H9 (cell line): ENCODE measurements at places on chromosomes 7 and 10. TPM values are rescaled to one million over a fixed set of nuclear protein-coding genes. Genes with fewer than 3 reads are reported as not detected.

- peak; percentile 83 for DNase-seq
Measured at GRCh38 chr10:6580279-6581029, 378 bp upstream of the PRKCQ start.

- DNase-seq = no peak
Measured at GRCh38 chr10:61397175-61397986, 55.8 kb downstream of the TMEM26 start.

PNLIPRP1 gene
- total RNA-seq = not detected in 2 replicates

TDRD1 gene
- total RNA-seq = 0.15 TPM in 1 of 2 replicates, not detected in the other

- DNase-seq = no peak
Measured at GRCh38 chr7:90951986-90952954, 312.0 kb upstream of the FZD1 start.

- peak; percentile 61 for DNase-seq
Measured at GRCh38 chr10:71622154-71622526, 97.4 kb downstream of the C10orf105 start.

- no peak for DNase-seq
Measured at GRCh38 chr10:69383558-69383957, 33.2 kb downstream of the TACR2 start.

- no peak for DNase-seq
Measured at GRCh38 chr7:139679731-139680594, 97.8 kb downstream of the HIPK2 start.

DNA sequence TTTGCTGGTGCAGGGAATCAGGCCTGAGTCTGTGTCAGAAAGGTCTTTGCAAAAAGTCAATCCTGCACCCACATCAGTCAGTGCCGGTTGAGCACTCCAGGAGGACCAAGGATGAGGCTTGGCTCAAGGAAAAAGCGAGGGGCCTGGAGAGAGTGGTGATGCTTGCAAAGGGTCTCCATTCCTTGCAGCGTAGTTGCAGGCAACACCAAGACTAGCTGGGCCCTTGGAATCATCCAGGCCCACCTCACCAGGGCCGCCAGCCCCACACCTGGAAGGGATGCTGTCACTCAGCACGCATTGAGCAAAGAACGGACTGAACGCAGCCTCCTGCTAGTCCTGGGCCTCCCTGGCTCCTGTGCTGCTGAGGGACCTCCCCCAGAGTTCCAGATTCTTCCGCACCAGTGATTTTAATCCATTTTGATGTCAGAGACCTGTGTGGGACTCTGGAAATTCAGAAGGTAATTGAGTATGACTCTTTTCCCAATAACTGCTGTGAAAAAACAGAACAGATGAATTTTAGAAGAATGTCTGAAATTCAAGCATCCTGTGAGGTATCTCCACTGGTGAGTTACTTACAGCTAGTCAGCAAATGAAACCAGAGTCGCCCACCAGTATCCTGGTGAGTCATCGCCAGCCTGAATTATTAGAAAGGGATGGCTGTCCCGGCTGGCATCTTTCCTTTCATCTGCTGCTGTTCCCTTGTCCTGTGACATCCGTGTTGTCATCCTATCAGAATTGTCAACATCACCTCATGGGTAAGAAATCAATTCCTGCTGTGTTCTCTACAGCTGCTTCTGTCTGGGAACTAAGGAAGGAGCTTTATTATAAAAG lies 150.8 kb upstream of the NPS start:
- DNase-seq = no peak

WDFY4 gene
- not detected in 2 replicates for total RNA-seq

- DNase-seq = no peak
Measured at GRCh38 chr7:117084286-117084685, 131.0 kb downstream of the ST7 start.
